ENCODE measurements at places on chromosomes 12 and 14.
A peak's percentile ranks its signal among the peaks of the same experiment; 100 is the strongest.

- DNase-seq, result no peak
Observed at GRCh38 chr12:4894019-4894418, 15.7 kb upstream of the KCNA1 start.

DNA sequence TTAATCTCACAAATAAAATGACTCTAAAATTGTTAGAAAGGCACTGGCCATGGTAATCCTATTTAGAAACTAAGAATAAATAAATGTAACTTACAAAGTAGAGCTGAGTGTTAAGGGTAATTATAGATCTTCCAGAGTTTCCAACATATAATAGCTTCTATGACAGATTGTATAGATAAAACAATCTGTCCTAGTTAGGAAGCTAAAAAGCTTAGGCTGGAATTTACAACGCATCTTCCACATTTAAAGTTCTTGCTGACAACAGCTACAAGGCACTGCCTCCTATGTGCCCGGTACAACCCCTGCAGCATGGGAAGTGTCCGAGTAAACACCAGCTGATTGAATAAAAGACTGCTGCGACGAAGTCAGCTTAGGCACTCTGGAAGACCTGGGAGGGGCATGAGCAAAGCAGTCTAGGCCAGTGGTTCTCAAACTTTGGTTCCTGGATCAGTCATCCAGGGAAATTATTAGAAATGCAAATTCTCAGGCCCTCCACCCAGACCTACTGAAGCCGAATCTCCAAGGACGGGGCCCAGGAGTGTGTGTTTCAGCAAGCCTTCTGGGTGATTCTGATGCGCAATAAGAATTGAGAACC lies 635.6 kb upstream of the TBX3 start:
- no peak for DNase-seq

DNA sequence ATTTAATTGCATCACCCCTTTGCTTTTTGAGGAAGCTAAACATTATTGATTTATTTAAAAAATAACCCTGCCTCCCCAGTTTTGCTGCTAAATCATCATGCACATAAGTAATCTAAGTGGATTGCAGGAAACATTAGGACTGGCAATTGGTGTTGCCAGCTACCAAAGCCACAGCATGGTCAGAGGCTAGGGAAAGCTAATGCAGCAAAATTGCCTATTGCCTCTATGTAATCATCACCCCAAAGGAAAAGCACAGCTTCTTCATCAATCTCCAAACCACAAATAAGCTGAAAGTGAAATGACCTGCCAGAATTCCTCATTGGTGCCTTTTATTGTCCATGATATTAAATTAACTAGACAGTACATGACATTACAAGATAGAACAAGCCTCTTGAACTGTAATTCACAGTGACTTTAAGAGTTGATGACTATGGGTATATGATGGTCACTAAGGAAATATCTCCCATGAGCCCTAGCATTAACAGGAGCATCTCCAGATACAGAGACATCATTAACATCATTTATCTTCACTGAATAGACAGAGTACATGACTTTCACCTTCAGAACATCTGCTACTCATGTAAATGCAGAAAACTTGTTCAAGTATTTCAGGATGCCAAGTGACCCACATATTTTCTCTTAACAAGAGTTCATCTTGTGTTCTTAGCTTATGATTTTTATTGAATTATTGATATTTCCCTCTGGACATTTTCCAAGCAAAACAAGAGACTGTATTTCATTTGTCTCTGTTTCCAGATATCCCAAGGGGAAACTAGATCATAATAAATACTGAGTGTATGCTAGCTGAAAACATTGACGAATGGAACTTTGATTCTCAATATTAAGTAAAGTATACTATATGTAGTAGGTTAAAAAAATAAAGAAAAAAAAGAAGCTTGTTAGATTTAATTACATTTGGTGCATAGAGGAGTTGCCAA lies 29.4 kb downstream of the PTPRR start:
- no peak for DNase-seq

- DNase-seq, result no peak
Observed at GRCh38 chr14:97380539-97380941, 583.4 kb downstream of the VRK1 start.

GRCh38 chr14:90518069-90518940 lies 121.5 kb downstream of the CALM1 start:
- DNase-seq, result no peak

- no peak for DNase-seq
Observed at GRCh38 chr14:67492538-67492937, 4.0 kb upstream of the TMEM229B start.

DNA sequence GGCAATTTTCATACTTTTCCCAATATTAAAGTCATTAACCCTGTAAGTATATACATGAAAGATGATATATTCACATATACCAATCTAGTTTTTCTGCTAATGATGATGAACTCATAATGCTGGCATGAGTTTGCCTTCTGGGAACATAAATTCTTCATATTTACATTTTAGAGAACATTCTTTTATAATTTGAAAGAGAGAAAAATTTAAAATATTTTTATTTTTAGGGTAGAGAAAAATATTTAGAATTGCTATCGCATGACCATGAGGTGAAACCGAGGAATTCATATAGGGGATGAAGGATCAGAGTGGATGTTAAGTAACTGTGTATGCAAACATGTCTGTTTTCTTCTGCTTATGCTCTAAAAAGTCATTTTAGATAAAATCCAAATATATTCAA lies 825.3 kb upstream of the FLRT2 start:
- no peak for DNase-seq

DNA sequence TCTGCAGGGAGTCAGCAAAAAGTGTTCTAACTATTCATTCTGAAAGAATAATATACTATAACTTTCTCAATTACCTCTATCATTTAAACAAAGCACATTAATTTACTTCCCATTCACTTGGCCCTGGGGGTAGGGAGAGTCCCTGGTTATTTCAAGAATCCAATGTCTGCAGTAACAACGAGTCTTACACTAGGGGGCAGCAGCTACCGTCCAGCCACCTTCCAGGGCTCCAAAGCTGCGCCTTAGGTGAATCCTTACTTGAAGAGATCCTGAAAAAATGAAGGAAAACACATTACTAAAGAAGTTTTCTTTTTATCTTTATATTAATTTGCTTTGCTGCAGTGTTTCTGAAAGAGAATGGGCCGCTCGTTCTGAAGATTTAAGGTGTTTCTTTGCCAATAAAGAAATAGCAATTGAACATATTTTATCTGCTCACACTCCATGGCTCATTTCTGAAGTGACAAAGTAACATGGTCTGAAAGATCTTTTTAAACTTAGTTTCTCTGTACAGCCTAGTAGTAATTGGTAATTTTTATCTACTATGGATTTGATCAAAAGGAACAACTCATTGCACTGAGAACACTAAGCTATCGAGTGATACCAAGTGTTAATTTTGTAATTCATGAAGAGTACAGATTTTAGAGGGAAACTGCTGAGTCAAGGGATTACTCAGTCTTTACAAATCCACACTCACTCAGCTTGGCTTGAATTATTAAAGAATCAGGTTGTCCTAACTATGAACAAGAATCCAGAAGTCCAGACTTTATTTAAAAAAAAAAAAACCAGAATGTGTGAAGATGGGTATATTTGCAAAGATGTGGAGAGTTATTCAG lies 27.6 kb downstream of the BHLHE41 start:
- peak; percentile 47 for DNase-seq

GRCh38 chr12:74620921-74621320 lies 83.3 kb downstream of the ATXN7L3B start:
- DNase-seq, result no peak

- DNase-seq, result no peak
Observed at GRCh38 chr14:61342486-61342885, 21.1 kb downstream of the PRKCH start.

GRCh38 chr12:110677982-110678381 lies 10.9 kb downstream of the HVCN1 start:
- no peak for DNase-seq

GRCh38 chr14:81313775-81314429 lies 86.2 kb downstream of the STON2 start:
- no peak for DNase-seq

GRCh38 chr12:10851243-10851858 lies 2.1 kb upstream of the PRR4 start:
- no peak for DNase-seq

DNA sequence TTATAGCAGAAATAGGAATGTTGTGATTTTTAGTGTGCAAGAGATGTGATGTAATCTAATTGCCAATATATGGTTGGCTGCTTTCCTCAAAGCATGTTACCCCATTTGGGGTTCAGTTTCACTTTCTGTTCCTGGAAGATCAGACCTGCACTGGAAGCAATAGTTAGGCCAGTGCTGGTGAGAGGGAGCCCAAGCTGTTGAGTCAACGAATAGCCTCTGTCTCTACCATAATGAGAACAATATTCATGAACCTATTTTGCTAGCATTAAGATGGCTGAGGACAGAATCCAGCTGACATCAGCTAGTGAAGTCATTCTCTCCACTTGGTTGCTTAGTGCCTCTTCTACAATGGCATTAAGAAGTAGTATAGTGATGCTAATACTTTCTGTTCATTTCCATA lies 379.9 kb upstream of the DCN start:
- DNase-seq, result no peak

DNA sequence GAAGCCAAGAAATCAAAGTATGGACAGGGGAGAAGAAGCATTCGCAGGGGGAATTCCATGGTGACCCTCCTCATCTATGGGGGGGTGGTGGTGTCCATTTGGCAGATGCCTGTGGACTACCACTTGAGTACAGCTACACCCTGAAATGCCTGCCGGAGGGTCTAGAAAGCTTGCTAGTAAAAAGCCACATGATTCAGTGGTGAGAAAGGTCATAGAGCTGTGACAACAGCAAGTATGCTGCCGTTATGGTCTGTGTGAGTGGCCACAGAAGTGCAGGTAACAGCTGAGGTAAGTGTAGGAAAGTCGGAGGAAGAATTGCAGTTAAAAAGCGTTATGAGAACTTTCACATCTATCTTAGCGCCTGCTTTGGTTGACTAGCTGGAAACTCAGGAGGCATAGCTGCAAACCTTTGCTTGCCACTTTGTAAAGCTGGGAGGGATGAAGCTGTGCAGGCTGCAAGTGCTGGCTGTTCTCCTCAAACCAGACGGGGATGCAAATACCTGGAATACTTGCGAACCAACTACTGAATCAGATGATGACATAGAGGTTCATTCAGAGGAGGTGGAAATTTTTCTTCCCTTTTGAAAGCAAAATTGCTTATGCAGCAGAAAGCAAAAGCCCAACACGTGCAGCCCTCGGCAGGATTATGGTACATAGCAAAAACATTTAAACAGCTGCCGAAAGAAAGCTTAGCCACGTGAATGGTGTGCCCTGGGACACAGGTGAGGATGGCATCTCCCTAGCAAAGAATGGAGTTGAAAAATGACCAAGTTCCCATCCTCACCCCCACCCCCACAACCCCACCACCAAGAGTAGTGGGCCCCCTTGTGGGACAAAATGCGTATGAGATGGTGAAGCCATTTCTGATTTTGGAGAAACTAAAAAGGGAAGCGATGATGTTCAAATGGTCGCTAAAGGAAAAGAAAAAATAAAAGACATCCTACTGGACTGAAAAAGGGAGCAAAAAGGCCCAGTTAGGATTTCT lies 287.0 kb downstream of the RERGL start:
- DNase-seq, result no peak

DNA sequence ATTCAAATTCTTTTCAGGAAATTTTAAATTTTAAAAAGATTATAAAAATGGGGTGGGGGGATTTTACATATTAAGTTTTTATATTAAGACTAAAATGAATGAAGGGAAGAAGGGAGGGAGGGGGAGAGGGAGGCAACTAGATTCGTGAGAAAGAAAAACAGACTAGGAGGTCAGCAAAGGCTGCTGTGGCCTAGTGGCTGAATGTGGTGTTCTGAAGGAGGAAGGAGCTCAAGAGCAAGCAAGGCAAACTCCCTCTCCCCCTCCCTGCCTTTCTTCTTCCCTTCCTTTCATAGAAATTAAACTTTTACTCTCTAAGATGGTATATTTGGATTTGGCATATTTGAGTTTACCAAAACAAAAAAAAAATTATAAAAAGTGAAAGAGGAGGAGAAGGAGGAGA lies 18.1 kb downstream of the DYRK2 start:
- DNase-seq, result no peak

DNA sequence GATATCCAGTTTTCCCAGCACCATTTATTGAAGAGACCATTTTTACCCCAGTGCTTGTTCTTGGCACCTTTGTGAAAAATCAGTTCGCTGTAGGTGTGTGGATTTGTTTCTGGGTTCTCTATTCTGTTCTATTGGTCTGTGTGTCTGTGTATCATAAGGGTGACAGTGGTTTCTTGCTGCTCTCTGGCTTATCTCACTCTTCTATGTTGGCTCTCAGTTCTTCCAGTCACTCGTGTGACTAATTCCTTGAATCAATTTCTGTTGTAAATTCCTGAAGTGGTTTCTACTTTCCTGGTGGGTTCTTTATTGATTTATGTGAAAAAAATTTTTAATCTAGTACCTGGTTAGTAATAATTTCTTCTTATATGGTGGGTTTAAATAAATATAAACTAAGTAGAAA lies 58.3 kb downstream of the OTOGL start:
- DNase-seq, result no peak

DNA sequence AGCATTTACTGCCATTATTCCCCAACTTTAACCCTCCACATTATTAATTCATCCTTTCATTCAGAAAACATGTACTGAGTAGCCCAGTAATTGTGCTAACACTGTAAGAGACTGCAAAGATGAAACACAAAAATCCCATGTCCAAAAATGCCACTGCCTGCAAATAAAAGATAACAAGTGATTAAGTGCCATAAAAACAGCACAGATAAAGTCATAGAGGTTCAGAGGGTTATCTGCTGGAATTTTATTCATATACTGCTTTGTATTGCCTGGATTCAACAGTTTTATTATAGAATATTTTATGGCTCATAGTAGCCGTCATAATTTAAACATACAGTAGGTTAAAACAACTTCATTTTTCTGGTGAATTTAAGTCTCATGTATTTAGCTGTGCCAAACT lies 177.9 kb downstream of the KICS2 start:
- DNase-seq, result no peak

- no peak for DNase-seq
Observed at GRCh38 chr12:27905285-27906126, 67.0 kb downstream of the PTHLH start.

GRCh38 chr14:68234101-68234905 lies 414.7 kb downstream of the RAD51B start:
- no peak for DNase-seq

DNA sequence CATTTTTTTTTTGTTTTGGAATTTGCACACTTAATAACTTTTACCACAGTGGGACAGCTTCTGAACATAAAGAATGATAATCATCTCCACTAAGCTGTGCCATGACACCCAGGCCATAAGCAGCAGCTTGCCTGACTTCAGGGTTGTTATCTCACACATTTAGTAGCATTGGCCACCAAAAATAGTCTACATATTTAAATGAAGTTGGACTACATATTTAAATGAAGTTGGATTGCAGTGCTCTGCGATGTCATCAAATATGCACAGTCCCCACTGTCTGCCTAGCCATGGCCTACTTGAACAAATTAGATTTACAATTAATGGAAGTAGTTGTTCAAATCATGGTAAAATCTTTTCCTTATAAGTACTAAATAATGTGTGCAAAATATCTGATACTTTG lies 101.0 kb downstream of the KLRB1 start:
- DNase-seq, result no peak

All from AG09319 (cell line).